ENCODE measurements at places on chromosomes 5 and 9.

GRCh38 chr5:159061179-159061796, 38.4 kb downstream of the EBF1 start:
- DNase-seq: peak; percentile 69

DNA sequence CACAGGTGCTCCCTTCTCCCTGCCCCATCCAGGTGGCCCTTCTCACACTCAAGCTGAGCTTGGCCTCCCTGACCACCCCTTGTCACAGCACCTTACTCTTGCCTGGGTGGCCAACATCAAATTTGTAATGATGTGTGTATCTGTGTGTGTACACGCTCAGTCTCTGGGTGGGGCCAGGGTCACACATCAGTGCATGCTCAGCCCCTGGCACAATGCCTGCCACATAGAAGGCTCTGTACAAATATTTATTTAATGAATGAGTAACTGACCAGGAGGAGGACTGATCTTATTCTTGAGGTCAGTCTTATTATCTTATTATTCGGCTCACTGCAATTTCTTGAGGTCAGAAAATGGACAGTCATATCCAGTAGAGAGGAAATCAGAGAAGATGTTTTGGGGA, 41.3 kb upstream of the HAND1 start:
- no peak for DNase-seq

- DNase-seq: peak; percentile 35
Measured at GRCh38 chr5:10726179-10726912, 34.7 kb downstream of the DAP start.

- peak; percentile 51 for DNase-seq
Measured at GRCh38 chr5:154288145-154288544, 97.6 kb downstream of the GALNT10 start.

DNA sequence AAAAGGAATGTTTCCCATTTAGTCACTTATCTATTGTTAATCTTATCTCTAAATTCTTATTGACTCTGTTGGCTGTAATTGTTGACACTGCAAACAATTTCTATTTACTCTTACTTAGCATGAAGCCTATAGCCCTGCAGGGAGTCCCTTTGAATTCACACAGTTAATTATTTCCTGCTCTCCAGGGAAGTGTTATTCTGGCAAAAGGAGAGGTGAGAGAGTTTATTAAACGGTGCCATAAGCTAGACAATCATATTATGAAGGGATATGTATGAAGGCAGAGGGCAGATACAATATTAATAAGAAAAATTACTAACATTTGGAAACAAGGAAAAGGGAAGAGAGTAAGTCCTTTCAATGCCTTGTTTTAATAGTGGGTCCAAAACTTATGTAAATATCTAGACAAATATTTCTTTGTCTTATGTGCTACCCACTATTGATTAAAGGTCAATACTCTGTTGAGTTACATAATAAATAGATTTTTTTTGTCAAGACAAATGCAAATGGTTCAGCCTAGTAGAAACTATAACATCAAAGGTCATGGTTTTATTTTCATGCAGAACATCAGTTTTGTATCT, 107.1 kb downstream of the CDH18 start:
- no peak for DNase-seq

- peak; percentile 48 for DNase-seq
Measured at GRCh38 chr9:35814106-35814840, 569 bp downstream of the HINT2 start.

DNA sequence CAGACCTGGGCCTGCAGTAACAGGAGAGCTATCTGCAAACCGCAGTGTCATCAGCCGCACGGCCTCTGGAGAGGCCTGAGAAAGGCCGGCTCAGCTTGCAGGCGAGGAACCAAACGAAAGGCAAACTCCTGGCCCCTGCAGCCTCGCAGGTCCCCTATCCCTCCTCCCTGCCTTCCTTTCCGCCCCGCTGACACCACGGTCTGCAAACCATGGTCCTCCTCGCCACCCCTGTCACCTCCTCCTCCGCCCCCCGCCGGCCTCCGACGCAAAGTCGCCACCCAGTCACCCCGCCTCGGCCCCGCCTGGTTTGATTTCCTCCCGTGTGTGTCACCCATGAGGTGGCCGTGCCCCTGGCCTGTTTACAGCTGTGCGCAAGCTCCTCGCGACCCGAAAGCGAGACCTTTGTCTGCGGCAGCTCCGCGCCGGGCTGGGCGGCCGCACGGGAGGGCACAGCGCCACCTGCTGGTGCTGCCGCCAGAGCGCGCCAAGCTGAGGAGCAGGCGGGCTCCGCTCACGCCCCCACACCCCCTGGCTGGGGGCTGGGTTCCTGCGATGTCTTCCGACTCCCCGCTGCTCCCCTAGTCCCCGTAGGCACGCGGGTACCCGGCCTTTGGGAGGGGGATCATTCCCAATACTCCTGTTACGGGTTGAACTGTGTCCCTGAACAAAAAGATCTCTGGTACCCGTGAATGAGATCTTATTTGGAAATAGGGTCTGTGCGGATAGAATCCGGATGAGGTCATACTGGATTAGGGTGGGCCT, 19.4 kb downstream of the GBGT1 start:
- DNase-seq: no peak

DNA sequence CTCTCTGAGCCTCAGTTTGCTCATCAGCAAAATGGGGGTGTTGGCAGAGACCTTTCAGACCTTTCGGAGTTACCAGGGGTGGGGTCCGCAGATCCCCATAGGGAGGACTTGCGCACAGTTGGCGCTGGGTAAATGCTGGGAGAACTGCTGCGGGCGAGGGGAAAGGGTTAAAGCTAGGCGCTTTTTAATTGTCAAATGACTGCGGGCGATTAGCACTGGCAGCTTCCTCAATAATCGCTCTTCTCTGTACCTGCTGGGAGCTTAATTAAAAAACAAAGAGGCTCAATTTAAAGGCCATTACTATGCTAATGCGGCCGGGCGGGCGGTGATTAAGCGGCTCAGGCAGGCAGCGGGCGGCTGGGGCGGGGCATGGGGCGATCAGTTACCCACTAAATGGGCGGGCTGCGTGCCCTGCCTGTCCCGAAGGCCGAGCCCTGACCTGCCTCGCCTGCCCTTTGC, 63.0 kb downstream of the LMX1B start:
- no peak for DNase-seq

DNA sequence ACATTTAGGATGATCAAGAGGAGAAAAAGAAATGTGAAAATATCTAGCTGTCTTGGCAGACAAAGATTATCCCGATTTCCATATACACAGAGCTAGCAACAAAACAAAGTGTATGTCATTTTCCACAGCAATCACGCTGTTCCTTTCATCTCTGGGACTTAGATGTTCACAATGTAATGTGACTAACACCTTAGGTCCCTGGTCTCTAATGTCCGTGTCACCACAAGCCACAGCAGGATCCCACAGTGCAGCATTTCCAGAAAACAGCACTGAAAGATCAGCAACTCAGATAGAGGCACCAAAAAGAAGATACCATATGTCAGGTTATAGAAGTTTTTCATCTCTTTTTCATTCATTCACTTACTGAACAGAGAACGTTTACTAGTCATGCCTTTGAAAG, 118.0 kb upstream of the TNPO1 start:
- DNase-seq: no peak

GRCh38 chr9:122897969-122898368, 7.2 kb downstream of the RC3H2 start:
- peak; percentile 33 for DNase-seq

DNA sequence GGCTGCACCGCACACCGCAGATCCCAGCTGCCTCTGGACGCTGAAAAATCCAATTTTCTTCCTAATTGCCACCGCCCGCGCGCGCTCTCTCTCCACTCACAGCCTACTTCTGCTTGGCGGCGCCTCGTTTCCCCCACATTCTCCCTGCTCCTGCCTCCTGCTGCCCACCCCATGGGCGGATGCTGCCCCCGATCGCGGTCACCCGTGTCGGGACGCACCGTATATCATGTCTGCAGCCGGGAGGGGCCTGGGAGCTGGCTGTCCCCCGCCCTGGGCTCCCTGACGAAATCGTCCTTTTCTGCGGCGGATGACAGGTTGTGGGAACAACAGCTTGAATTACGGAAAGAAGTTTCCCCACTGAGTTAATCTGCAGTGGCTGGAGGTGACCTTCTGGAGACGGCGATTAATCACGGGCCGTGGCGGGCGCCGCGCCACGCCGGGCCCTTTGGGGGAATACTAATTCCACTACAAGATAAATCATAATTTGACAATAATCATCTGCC, 36.3 kb upstream of the PSD2 start:
- no peak for DNase-seq

DNA sequence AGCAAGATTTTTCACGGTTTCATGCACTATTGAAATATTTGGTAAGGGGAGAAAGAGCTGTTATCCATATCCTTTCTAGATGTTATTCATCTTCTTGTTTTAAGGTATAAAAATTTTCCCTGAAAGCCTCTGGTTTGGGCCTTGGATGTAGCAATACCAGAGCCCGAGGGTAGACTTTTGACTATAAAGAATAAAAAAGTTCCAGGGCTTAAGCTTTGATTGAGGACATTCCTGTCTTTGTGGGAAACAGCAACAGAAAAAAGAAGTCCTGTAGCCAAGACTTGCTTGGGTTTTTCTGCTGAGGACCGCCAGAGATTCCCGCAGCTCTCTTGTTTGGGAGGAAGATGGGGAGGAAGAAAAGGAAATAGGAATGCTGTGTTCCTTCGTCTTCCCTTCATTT, 440.0 kb upstream of the WWC1 start:
- no peak for DNase-seq

DNA sequence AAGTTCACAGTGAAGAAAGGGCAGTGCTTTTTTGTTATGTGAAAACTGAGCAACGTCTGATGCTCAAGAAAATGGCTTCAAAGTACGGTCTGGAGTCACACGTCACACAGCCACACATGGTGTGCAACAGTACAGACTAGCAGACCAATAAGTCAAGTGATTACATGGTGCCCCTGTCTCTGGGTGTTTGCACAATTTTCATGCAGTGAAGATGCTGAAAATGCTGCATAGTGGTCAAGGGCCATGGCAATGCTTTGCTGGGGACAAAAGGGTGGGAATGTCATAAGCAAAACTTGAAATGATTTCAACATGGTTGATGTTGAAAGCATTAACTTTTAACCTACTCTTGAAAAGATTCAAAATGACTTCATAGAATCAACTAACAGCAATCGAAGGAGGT, 231.2 kb downstream of the EBF1 start:
- no peak for DNase-seq

DNA sequence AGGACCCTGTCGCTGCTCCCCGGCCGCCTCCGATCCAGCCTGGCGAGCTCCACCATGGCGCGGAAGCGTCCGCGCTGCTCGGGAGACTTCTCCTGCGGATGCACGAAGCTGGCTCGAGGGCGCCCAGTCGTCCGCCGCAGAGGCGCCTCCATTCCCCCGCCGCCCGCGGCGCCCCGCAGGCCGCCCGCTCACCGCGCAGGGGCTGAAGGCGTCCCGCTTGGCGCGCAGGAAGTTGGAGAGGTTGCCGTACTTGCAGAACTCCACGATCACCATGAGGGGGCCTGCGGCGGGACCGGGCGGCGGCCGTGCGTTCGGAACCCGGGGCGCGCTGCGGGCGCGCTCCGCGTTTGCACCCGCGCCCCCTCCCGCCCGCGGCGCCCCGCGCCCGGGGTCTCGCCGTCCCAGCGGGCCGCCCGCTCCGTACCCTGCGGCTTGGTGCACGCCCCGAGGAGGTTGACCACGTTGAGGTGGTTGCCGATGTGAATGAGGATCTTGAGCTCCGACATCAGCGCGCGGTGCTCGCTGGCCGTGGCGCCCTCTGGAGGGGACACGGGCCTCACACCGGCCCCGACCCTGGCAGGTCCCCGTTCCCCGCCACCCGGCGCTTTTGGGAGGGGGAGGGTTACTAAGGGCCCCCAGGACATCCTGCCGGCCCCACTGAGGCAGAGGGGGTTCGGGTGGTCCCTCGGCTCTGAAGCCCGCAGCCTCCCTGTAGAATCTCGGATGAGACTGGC, 27.7 kb upstream of the SCGB3A1 start:
- DNase-seq: no peak

DNA sequence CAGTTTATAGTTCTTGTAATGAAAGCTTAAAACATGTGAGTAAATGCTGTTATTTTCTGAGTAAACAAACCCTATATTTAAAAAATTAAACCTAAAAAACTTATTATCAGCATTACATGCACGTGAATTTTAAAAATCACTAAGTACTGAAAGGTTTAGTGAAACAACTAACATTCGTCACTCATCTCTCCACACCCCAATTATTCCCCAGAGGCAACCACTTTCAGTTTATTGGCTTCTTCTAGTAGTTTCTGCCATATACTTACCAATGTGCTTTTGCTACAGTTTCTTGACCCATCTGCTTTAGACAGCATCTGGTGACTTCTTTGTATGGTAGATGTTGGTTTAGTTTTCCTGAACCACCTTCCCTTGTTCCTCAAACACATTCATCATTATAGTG, 58.1 kb downstream of the ANGPTL2 start:
- no peak for DNase-seq

DNA sequence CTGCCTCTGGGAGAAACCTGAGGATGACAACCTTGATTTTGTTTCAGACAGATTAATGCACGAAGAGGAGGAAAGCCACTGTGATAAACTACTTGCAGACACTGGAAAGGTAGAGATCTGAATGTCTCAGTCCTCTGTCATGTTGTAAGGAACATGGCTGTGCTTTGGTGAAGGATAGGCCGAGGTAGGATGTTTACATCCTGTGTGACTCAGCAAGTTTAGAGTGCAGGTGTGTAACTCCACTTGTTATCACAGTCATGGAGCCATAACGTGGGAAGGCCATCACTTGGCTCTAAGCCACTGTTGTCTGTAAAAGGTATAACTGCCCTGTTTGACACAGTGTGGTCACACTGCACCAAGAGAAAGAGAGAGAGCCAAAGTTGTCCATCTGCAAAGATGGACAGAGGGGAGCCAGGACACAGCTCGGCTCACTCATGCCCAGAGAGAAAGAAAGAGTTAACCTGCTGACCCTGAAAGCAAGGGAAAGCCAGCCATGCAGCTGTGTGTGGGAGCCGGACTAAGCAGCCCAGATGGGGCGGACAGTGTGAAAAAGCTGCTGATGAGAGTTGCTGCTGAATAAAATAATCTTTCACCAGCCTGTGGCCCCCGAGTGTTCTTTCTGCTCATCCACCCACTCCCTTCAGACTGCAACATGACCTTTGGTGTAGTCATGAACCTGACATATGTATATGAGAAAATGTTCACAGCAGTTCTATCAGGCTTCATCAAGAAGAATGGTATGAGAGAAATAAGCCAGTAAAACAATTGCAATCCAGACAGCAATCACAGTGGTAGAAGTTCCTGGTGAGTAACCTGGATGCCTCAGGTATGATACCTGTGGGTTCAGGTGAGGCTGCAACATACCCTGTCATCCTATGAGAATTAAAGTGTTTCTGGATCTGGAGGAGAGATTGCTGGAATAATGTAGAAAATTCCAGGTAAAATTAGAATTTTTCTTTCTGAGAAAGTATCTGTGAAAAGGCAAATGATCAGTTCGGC, 115.9 kb downstream of the TARS1 start:
- no peak for DNase-seq

DNA sequence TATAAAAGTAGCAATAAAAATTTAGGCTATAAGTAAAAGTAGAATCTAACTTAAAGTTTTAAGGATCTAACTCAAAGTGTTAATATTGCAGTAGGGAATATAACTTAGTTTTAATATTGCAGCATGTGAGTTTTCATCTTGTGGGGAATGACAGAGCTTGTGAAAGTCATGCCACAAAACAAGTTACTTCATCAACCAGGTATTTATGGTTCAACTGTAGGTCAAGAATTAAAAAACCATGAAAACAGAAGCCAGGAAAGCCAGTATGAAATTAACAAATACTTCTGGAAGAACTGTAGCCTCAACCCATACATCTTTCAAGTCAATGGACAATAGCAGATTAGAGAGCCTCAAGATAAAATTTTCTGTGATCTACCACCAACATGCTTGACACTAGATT, 19.0 kb downstream of the HMGCS1 start:
- DNase-seq: no peak
